ENCODE measurements at places on chromosomes 4 and X.

GRCh38 chr4:151415978-151416377, 7.0 kb downstream of the FHIP1A start:
- no peak for DNase-seq

GRCh38 chrX:109270580-109271484, 211.1 kb downstream of the GUCY2F start:
- no peak for DNase-seq

DNA sequence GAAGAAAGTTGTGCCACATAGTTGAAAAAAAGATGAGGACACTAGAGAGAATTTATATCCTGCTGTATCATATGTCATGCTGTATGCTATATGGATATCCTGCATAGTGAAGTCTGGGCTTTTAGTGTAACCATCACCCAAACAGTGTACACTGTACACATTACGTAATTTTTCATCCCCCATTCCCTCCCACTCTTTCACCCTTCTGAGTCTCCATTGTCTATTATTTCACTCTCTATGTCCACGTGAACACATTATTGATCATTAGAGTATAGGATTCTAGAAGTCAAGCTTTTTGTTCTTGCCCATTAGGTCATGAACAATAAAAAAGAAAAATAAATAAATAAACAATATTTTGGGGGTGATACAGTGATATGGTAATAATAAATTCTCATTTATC, 18.0 kb upstream of the FRYL start:
- DNase-seq: no peak

DNA sequence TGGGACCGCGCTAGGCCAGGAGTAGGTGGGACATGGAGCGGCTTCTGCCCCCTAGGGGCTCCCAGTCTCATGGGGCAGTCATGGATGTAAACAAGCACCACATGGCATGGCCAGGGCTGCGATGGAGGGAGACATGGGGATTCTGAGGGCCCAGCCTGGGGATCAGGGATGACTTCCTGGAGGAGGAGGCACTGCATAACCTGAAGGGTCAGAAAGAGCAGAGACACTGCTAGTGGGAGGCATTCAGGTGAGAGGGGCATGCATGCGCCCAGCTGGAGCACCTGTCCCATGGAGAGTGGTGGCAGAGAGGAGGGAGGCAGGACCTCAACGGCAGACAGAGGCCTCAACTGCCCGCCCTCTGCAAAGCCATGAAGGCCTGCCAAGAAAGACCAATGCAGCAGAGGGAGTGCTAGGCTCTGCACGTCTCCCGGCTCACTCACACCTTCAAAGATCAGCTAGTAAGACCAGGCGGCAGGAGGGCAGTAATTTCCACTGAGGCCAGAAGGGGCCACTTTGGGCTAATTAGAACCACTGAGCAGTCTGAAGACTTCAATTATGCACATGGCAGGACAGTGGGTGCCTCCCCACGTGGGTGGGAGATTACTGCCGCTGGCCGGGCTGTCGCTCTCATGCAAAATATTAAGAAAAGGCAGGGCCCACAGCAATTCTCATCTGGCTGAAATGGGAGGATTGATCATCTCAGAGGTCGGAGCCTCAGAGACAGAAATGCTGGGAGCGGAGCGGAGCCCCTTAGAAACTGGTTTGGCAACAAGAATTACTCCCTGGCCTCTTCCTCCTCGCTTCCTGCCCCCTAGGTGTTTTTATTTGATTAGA, 69.6 kb downstream of the PPP2R2C start:
- no peak for DNase-seq

DNA sequence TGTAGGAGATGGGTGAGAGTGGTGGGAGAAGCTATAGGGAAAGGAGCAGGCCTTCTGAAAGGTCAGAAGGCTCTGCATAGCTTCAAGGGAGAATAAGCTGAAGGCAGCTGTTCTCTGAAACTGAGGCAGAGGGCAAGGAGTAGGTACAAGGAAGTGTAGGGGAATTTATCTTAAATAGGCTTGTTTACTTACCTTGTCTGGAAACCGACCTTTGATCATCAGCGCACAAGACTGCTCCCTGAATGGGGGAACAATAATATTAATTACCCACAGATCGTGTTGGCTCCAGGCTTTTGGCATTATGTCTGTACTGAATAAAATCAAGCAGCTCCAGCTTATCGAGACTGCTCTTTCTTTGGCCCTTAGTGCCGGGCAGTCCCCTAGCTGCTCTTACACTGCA, 175.5 kb upstream of the MAGEB16 start:
- DNase-seq: no peak

DNA sequence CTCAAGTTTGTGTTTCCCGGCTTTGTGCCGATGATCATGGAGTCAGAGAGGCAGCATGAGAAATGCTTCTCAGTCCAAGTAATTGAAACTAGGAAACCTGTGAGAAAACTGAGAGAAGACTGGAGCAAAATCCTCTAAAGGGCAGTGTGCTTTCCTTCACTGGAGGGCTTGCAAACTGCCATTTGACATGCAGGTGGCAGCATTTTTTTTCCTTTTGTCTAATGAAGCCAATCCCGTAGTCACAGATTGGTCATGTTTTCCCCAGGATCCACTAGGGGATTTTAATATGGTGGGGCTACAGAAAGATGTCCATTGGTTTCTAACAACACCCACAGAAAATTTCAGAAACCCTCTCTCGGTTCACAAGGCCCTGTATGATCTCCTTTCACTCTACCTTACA, 117.4 kb upstream of the NUDT10 start:
- no peak for DNase-seq

DNA sequence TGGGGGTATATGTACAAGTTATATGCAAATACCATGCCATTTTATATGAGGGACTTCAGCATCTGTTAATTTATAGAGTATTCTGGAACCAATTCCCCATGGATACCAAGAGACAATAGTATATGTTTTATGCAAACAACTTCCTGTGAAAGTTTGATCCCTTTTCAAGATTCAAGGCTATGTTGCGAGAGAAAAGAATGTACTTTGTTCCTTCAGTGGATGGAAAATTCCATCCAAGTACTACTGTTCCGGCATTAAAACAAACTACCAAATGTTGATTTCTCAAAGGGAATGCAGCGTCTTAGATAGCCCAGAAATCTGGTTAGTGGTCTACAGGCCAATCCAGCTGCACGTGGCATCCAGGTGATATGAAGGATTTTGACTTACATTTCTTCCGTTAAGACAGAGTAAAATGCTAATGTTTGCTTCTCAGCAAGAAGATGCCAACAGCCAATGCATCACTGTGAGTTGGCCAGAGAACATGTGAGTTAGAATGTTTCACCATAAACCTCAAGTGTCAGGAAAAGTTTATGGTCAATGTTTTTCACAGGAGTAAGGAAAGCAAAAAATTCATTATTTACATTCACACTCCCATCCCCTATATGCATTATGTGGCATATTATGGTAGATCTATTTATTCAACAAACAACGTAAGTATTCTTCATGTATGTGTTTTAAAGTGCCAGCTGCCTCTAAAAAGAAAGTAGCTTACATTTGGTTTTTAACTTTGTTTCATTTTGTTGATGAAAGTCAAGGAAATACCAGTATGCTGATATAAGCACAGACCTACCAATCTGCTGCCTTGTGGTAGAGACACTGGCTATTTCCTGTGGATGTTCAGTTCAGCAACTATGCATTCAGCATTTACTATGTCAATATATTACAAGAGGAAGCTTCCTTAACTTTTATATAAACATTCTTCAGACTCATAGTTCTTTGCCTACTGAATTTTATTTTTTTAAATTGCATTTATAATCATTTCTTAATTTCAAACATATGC, 44.4 kb downstream of the METTL14 start:
- DNase-seq: no peak
